ENCODE measurements at places on chromosomes 7 and 10. TPM values are rescaled to one million over a fixed set of nuclear protein-coding genes. Genes with fewer than 3 reads are reported as not detected.

RBM48 gene
- 4.7 TPM for polyA plus RNA-seq

HMX2 gene
- not detected for polyA plus RNA-seq

TRIM50 gene
- not detected for polyA plus RNA-seq

IDI2 gene
- polyA plus RNA-seq, result not detected

DPYSL4 gene
- 21.8 TPM for polyA plus RNA-seq

ADAMTS14 gene
- 1.2 TPM for polyA plus RNA-seq

Data from SK-N-SH (cell line).